ENCODE measurements at places on chromosomes 13 and 19. TPM values are rescaled to one million over a fixed set of nuclear protein-coding genes. Genes with fewer than 3 reads are reported as not detected.

LILRA5 gene
- 191 TPM for total RNA-seq

CYP4F2 gene
- total RNA-seq = not detected

PABPC3 gene
- total RNA-seq = 0.84 TPM

ZNF582 gene
- 1.4 TPM for total RNA-seq
